ENCODE measurements at places on chromosomes 1 and 21.

GRCh38 chr21:41280115-41280919 is 36.3 kb upstream of the FAM3B start:
- no peak for DNase-seq

- peak; percentile 53 for DNase-seq
Observed at GRCh38 chr1:63316984-63317816, 5.2 kb upstream of the FOXD3 start.

- no peak for DNase-seq
Observed at GRCh38 chr1:182087304-182087703, 25.8 kb upstream of the ZNF648 start.

DNA sequence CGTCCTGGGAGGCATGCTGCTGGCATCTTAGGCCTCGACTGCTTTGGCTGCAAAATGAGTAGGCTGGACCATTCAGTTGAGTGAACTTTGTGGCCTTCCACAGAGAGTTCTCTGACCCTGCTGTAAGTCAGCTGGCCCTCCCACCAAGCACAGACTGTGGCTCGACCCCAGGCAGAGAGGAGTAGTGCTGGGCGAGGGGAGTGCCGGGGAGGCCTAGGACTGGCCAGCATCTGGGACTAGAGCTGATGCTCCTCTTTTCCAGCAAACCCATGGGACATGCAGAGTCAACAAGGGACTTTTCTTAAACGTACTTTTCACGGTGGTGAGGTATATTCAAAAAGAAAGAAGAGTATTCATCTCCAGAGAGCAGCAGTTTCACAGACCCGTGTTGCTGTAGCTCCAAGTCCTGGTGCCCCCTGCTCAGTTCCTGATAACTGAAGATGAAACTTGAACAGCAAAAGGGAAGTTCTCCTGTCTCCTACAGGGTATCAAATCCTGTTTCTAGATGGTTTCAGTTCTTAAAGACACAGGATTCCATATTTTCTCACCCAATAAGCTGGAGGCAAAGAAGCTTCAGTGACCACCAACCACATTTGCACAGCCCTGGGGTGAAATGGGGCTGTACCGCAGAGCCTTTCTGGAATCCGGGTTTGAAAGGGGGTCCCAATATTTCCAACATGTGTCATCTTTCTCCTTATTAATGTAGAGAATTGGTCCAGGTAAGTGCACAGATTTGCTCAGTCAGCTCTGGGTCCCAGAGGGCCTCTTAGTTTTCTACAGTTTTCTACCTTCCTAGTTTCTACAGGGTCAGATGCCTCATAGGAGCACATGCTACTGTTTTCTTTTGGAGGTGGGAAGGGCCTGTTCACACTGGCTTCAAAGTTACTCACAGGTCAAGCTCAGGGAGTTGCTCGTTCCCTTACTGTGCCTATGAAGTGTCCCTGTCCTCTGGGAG is 20.9 kb downstream of the BATF3 start:
- DNase-seq, result peak; percentile 24

DNA sequence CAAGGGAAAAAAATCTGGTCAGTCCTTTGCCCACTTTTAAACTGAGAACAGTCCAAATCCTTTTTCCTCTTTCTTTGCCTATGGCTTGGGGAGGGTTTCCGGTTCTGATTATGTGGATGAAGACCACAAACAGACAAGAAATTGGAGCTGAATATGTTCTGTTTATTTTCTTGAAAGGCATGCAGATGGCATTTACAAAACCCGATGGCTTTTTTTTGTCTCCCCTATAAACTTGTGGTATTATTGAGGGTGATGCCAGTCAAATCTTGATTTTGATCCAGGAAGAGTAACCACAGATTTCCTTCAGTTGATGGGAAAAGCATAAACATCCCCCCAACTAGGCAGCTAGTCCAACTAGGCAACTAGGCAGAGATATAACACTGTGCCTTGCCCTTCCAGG is 38.9 kb downstream of the PLPP3 start:
- no peak for DNase-seq

GRCh38 chr21:42374864-42375499 is 8.6 kb upstream of the TFF1 start:
- DNase-seq, result no peak

GRCh38 chr1:210597555-210598134 is 268.9 kb downstream of the HHAT start:
- no peak for DNase-seq

DNA sequence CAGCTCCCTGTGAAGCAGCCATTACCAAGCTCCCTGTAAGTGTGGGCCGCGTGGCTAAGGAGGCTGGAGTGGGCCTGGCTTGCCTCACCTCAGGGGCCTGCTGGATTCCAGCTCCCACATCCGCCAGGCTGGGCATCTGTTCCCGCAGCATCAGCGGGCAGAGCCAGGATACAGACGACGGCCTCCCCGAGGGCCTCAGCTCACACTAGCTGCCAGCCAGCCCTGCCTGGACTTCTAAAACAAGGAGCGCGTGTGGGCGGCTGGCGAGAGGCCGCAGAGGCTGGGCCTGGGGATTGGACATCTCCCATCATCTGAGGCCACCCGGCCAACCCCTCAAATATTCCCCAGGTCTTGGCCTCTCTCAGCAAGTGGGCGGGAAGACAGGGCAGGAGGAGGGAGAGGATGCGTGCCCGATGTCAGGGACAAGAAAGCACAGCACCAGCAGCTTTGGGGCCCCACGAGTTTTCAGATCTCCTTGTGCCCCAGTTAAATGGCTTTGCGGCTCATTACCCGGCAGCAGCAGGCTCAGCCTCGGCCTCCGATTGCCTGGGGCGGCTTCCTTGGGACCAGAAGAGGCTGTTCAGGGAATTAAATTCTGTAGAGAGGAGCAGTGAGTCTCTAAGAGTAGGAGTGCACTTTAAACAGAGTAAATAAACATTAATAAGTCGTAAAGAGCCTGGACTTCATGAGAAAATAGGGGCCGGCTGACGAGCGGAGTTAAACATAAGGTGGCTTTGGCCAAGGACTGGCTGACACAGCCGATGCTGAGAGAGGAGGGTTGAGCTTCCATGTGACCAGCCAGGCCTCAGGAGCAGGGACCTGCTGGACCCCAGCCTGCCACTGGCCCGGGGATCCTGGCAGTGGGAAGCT is 208.9 kb upstream of the C1orf174 start:
- DNase-seq, result no peak

- DNase-seq, result no peak
Observed at GRCh38 chr1:18637962-18638834, 7.6 kb downstream of the PAX7 start.

DNA sequence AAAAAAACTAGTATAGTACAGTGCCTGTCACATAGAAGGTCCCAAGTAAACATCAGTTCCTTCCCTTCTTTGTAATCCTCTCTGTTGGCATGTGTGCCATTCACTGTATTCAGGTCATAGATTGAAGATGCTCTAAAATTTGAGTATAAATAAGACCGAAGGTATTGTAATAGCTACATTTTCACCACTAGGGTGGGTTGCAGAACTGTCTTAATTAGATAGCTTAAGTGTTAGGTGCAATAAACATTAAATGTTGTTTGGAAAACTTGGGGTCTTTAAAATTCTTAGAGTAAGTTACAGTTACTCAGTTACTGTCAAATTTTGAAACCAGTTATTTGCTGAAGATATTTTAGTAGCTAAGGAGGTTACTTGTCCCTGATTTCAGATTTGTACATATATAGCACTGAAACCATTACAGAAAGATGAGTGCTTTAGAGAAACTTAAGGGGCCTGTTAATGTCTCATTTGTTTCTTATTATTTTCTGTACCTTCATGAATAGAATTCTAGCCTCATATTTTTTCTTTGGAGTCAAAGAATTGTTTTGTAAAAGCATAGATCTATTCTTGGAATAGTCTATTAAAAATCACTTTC is 24.3 kb downstream of the PER3 start:
- no peak for DNase-seq

DNA sequence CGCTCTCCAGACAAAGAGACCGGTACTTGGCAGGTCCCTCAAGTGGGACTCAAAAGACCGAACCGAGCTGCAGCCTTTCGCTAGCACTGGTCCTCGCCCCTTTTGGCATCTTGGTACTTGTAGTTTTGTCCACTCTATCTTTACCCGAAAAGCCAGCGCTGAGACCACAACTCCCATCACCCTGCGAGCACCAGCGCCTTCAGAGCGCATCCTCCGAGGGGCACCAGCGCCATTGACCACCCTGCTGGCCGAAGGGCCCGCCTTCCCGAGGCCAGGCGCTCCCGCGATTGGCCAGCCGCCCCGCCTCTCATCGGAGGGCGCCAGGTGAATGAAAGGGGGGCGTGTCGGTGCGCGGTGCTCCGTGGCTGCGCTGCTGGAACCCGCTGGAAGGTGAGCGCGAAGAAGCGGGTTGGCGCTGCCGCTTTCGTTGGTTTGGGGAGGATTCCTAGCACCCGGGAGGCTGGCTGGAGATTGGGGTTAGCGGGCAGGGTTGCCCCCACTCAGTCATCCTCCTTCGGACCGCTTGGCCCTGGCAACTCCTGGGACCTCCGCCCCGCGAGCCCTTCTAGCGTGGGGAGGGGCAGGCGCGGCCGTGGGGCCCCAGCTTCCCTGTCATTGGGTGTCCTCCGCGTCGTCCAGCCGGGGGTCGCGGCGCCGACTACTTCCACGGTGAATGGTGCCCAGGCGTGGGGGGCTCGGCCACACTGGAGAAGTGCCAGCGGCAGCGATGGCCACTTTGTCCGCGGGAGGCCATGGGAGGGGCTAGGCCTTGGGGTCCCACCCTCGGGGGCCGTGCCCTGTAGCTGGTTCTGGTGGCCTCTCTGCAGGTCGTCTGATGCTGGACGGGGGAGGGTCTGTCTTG is at the start of gene ZBTB8B:
TSS of gene ZBTB8B (plus strand) at position 357 of the 862 bp plus-strand sequence. CDS start 5,553 bp downstream, outside the sequence.
- DNase-seq, result peak; percentile 35

GRCh38 chr1:3372317-3372716 is 82.1 kb upstream of the ARHGEF16 start:
- no peak for DNase-seq

DNA sequence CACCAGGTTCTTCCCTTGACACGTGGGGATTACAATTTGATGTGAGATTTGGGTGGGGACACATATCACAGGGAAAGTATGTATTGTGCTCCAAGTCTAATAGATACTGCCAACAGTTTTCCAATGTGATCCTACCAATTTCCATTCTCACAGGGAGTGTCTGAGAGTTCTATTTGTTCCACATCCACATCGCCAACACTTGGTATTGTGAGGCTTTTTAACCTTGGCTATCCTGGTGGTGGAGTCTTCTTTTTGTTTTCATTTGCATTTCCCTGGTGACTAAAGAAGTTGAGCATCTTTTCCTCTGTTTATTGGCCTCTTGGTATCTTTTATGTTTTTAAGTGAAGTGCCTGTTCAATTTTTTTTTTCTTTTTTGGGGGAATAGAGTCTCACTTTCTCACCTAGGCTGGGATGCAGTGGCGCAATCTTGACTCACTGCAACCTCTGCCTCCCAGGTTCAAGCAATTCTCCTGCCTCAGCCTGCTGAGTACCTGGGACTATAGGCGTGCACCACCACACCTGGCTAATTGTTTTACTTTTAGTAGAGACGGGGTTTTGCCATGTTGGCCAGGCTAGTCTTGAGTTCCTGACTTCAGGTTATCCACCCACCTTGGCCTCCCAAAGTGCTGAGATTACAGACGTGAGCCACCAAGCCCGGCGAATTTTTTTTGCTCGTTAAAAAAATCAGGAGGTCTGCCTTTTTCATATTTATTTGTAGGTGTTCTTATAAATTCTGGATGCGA is 15.9 kb upstream of the PADI1 start:
- no peak for DNase-seq

- no peak for DNase-seq
Observed at GRCh38 chr1:235712812-235713211, 63.2 kb upstream of the GNG4 start.

- no peak for DNase-seq
Observed at GRCh38 chr1:14113271-14113670, 413.3 kb downstream of the PRDM2 start.

- no peak for DNase-seq
Observed at GRCh38 chr1:153776352-153776751, 1.1 kb downstream of the SLC27A3 start.

DNA sequence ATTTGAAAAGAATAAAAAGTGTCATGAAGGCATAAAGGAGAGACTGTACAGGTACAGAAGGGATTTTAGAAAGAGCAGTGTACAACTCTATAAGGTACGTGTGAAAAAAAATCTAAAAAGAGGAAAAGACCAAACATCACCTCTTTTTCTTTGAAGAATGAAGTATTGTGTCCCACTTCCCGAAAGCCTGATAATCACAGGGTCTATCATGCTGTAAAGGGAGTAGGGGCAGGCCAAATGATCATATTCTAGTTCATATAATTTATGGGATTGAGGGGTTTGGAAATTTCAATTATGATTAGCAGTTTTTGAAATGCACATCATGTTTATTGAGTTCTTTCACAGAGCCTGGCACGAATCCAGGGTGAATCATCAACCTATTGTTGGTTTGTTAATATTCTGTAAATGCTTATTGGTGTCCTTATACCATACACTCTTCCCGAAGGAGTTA is 910 bp upstream of the RERE start:
- no peak for DNase-seq

DNA sequence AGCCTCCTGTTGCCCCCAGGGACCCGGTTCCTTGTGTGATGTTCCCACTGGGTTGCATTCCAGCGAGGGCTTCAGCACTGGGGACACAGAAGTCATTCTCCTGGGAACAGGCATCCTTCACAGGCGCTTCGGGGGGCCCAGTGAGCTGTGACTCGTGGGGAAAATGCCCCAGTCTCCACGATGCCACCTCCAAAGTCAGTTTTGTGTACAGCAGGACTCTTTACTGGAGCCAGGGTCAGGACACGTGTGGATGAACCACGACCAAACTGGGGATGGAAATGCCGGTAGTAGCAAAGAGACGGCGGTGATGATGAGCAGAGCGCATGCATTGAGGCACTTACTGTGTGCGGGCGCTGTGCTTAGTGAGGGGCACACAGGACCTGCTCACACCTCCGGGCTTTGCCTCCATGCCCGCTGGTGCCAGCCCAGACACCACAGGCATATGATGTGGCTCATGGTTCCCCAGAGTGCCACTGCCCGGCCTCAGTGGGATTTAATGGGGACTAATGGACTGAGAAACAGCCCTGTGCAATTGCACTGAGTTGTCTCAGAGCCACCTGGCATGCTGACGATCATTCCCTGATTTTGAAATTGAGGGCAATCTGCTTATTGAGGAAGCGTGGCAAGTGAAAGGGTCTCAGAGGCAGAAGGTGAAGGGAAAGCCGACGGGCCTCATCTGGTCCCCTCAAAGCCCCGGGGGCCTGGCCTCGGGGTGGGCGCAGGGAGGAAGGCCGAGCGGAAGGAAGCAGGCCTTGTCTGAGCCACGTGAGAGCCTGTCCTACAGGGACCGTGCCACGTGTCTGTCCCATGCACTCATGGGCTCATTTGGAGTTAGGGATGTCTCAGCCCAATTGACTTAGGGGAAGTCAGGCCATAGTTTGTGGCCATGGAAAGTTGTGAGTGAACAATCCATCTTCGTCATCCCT is 91.4 kb downstream of the PDE9A start:
- DNase-seq, result no peak

GRCh38 chr1:18927654-18928272 is 25.4 kb upstream of the ALDH4A1 start:
- DNase-seq, result peak; percentile 47

DNA sequence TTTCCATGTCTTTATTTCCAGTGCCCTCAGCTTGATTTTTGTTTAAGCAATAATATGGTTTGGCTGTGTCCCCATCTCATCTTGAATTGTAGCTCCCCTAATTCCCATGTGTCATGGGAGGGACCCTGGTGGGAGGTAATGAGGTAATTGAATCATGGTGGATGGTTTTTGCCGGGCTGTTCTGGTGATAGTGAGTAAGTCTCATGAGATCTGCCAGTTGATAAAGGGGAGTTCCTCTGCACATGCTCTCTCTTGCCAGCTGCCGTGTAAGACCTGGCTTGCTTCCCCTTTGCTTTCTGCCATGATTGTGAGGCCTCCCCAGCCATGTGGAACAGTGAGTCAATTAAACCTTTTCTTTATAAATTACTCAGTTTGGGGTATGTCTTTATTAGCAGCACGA is 559.6 kb upstream of the ADAMTS5 start:
- DNase-seq, result no peak

- DNase-seq, result peak; percentile 76
Observed at GRCh38 chr1:159132271-159132881, 39.0 kb upstream of the CADM3 start.

Data from activated naive CD4-positive, alpha-beta T cell treated with Interleukin-2 at 50 U/mL for 16 hours (primary cell).